Stimulated activated CD4-positive, alpha-beta T cell treated with anti-CD3 and anti-CD28 coated beads, TNF-alpha, amount 100 ng/mL, for 24 hours (primary cell): ENCODE measurements at places on chromosomes 2 and 18.

DNA sequence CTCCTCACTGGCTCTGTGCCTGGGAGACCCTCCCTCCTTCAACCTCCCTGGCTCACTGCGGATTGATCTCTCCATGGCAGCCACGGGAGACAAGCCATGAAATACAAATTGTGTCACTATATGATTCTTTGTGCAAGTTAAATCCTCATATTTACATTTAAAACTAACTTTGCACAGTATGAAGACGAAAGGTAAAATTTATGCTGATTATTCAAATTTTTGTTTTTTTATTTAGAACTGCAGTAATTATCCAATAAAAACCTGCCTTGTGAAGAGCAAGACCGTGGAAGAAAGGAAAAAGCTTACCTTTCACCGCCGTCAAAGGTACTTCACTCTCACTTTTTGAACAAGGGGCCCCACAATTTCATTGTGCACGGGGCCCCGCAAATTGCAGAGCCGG is 436.9 kb downstream of the EIPR1 start:
- DNase-seq = no peak

DNA sequence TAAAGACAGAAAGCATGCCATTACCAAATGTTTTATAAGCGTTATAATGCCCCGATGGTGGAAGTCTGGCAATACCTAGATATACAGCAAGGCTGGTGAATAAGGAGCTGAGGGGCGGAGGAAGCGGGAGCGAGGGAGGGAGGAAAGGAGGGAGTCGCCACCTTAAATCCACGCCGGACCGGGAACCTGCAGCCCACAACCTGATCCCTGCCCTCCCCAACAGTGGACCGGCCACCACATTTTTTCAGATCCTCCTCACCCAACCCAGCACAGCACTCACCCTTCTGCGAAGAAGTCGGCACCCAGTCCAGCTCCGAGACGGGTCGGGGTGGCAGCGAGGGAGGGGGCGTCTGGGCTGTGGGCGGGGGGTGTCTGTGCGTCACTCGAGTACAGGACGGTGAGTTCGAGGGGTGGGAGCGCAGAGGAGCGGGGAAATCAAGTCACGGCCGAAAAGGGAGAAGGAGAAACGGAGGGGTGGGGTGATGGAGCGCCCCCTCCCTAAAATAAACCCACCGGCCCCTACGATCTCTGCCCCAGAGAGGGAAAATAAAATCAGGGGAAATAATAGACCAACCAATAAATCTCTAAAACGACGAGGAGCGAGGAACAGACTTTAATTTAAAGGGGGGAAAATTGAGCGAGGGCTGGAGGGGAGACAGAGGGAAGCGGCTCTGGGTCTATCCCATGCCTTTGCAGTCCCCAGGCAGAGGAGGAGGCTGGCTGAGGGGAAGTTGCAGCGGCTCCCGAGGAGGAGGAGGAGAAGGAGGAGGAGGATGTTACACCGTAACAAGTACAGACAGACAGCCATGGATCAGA is 96.5 kb upstream of the SERTAD2 start:
- DNase-seq = no peak

- DNase-seq = no peak
Measured at GRCh38 chr2:111665551-111666116, 218.4 kb downstream of the ANAPC1 start.

GRCh38 chr18:5197032-5197434 is at the start of gene AKAIN1:
TSS of gene AKAIN1 (minus strand) at chr18:5197257. CDS start at chr18:5197053, 204 bp downstream.
- DNase-seq = no peak

DNA sequence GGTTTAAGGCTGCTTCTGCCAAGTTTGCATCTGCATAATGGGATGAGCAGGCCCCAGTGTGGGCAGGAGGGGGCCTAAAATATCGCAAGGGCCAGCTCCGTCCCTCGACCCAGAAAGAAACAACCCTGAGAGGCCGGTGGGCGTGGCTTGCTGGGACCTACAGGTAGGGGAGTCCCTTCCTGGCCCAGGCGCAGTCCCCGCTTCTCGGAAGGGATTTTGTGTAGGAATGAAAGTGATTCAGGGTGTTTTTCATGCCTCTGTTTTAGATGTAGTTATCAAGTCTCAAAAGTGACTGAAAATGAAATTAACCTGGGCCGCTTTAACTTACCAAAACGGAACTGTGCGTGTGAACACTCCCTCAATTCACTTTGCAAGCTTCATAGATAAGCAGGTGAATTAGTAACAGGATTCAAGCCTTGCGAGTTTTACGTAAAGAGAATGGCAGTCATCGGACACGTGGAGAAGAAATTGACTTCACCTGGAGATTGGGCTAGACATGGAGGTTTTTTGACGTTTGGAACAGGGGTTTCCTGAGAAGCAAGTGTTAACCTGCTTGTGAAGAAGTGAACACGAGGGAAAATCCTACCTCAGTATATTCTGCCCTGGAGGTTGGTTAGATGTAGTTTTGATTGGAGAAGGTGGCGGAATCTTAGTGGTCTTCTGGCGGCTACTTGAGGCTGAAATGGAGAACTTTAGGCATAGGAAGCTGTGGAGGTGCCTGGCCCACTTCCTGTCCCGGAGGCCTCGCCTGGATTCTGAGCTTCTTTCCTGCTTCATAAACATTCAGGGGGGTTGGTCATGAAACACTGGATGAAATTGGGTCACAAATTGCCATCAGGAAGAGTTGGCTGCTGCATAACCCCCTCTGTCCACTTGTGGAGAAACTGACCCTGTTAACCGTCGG is 1.7 kb downstream of the NCK2 start:
- DNase-seq = peak; percentile 79

GRCh38 chr2:12465631-12466135 is 251.1 kb upstream of the TRIB2 start:
- DNase-seq = no peak

DNA sequence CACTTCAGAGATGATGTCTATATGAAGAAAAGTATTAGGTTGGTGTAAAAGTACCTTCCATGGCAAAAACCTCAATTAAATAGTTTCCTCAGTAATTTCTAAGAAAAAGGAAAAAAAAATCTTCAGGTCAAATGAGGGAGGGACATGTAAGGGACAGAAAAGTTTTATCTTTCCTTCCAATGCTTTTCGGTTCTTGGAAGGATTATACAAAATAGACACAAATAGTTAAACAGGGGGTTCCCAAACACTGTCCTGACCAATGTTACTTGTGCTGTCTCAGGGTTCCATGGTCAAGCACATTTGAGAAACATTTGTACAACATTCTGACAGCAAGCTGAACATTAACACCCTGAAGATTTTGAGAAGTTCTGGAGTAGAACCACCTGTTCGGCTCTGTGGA is 22.0 kb downstream of the ERMN start:
- DNase-seq = no peak

DNA sequence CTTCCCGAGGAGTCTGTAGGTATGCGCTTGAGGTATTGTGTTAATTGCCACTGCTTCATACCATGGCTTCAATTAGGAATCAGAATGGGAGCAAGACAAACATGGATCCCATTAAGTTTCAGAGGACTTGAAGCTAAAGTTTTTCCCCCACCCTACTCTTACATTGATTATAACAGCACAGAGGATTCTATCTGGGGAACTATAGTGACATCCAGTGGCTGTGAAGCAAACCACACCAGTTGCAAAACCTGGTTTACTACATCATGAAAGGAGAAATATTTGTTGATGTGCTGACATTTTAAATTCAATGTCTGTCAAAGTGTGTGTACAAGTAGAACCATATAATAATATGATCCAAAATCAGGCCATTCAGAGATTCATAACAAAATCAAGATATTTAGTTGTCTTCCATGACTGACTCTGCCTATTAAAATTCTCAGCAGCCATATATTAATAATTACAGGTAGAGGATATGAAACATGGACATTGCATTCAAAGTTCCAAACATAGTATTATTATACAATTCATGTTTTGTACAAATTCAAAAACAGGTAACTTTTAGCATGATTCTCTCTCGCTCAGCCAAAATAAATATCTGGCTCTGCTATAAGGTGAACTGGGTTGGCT is 82.9 kb downstream of the GRB14 start:
- DNase-seq = no peak

DNA sequence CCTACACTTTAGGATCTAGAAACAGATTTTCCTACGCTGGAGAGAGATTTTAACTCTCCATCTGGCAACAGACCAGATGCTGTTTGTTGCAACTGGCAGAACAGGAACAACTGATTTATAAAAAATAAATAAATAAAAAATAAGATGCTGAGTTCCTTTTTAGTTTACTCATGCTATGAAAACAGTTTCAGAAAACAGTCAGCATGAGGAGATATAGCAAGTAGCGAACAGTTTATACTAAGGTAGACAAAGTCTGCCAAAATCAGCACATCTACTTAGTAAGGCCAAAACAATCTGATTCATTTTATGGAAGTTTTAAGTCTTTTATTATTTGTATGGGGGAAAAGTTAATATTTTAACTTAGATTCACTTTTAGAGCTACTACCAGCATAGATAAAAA is 974.0 kb upstream of the CNTNAP5 start:
- no peak for DNase-seq

DNA sequence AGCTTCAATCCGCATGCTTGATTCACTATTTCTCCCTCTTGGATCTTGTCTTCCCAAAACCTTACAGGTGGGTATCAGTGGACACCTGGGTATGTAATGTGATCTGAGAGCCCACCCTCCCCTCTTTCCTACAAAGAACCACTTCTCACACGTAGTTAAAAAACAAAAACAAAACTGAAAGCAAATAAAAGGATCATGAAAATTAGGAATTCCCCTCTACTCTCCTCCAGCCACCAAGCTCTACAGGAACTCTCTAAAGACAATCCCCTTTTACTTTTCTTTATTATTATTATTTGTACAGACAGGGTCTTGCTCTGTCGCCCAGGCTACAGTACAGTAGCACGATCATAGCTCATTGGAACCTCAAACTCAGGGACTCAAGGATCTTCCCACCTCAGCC is 40.8 kb upstream of the MYO1B start:
- DNase-seq = no peak

DNA sequence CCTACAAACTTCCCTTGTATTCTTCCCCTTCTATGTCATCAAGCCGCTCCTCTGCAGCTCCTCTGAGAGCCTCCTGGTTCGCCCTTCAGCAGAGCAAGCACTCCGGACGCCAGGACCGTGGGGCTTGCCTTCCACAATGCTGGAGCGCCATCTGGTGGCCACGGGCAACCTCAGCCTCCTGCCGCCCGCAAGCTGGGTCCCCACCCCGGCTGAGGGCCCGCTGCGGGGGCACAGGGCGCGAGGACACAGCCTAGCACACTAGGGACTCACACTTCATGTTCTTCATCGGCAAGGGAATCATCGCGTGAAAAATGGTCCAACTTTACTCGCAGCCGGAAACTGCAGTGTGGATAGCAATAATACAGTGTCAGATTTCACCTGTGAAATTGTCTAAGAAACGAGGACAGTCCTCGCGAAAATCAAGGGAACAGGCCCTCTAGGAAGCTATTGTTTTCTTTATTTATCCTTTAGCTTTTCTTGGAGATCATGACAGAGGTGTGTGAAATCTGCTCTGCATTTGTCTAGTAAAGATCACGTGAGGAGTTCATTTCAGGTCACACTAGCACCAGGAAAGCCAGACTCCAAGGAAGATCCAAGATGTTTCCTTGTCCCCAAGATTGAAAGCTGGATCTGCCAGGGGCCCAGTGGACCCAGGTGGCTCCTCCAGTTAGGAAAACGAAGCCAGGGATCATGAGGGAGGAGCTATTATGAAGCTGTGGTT is 5.8 kb downstream of the PRLH start:
- peak; percentile 81 for DNase-seq

- no peak for DNase-seq
Measured at GRCh38 chr2:72916743-72917137, 579 bp upstream of the EMX1 start.

- no peak for DNase-seq
Measured at GRCh38 chr2:68309426-68309825, 10.3 kb downstream of the CNRIP1 start.

- no peak for DNase-seq
Measured at GRCh38 chr2:112140205-112140802, 2.1 kb downstream of the FBLN7 start.

- DNase-seq = no peak
Measured at GRCh38 chr18:65352186-65352585, 398.6 kb upstream of the CDH7 start.

DNA sequence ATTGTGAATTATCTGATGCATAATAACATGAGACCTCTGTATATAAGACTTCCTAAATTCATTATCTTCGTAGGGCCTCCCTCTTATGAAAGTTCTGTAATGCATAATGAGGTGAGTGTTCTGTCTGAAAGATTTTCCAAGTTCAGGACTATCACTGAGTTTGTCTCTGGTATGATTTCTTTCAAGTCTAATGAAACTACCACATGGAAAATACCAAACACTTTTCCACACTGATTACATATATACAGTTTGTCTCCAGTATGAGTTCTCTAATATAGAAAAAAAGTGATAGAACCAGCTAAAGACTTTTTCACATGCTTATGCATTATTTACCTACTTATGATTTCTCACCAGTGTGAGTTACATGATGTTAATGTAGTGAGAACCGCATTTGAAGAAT is 34.7 kb downstream of the CTNNA2 start:
- DNase-seq = no peak

DNA sequence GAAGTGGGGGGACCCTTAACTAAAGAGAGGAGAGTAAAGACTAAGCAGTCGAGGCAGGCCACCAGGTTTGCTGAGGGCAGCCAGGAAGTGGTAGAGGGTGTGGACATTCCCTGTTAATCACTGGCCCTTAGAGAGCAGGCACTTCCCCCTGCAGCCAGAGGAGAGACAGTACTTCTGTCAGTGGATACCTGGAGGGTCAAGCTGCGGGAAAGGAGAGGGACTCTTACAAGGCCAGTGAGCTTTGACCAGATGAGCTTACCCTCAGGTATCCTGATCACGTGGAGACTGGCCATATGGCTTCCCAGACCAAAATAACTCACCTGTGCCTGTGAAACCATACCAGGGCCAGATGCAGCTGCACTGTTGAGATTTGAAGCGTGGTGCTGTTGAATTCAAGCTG is 28.6 kb downstream of the ITGA6 start:
- DNase-seq = no peak

DNA sequence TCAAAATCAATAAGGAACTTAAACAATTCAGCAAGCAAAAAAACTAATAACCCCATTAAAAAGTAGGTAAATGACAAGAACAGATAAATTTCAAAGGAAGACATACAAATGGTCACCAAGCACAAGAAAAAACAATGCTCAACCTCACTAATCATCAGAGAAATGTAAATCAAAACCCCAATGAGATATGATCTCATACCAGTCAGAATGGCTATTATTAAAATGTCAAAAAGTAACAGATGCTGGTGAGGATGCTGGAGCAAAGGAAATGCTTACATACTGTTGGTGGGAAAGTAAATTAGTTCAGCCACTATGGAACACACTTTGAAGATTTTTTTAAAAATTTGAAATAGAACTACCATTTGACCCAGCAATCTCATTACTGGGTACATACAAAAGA is 538.0 kb downstream of the TMX3 start:
- no peak for DNase-seq

GRCh38 chr2:54879598-54880332 is 156.3 kb downstream of the EML6 start:
- DNase-seq = no peak

- no peak for DNase-seq
Measured at GRCh38 chr2:156918410-156918809, 339.1 kb upstream of the GALNT5 start.
